ENCODE measurements at places on chromosomes 12 and 14.

- no peak for DNase-seq
Observed at GRCh38 chr12:9340422-9341259, 132.4 kb upstream of the PZP start.

- DNase-seq = no peak
Observed at GRCh38 chr14:93960108-93960475, 16.3 kb downstream of the ASB2 start.

- no peak for DNase-seq
Observed at GRCh38 chr12:112191840-112192321, 66.5 kb downstream of the TRAFD1 start.

- no peak for DNase-seq
Observed at GRCh38 chr12:42921741-42922504, 332.4 kb upstream of the PRICKLE1 start.

GRCh38 chr12:49664591-49665239 is 41.4 kb downstream of the PRPF40B start:
- no peak for DNase-seq

GRCh38 chr14:104864267-104865080 is 594 bp upstream of the CEP170B start:
- no peak for DNase-seq

GRCh38 chr12:18955594-18955993 is 173.9 kb upstream of the PLEKHA5 start:
- no peak for DNase-seq

DNA sequence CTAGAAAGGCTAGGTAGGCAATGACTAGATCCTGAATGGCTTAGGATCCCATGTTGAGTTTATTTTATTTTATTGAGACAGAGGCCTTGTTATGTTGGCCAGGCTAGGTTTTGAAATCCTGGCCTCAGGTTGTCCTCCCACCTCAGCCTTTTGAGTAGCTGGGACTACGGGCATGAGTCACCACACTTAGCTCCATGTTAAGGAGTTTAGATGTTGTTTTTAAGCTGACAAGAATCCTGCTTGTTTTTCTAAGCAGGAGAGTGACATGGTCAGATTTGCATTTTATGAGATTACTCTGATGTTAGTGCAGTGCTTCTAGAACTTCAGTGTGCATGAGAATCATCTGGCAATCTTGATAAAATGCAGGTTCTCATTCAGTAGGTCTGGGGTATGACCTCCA is 14.5 kb downstream of the CCDC198 start:
- DNase-seq = no peak

- no peak for DNase-seq
Observed at GRCh38 chr12:130603396-130603965, 112.6 kb downstream of the RIMBP2 start.

- DNase-seq = no peak
Observed at GRCh38 chr12:22802883-22803630, 178.1 kb downstream of the ETNK1 start.

GRCh38 chr12:54147186-54147585 is 41.6 kb downstream of the SMUG1 start:
- DNase-seq = no peak

GRCh38 chr12:55681142-55682077 is 26.3 kb downstream of the ITGA7 start:
- DNase-seq = no peak

- no peak for DNase-seq
Observed at GRCh38 chr14:67762051-67762450, 54.3 kb downstream of the ZFYVE26 start.

- DNase-seq = no peak
Observed at GRCh38 chr12:92360543-92360942, 214.9 kb upstream of the BTG1 start.

- DNase-seq = no peak
Observed at GRCh38 chr12:127304751-127305725, 961.9 kb upstream of the TMEM132C start.

DNA sequence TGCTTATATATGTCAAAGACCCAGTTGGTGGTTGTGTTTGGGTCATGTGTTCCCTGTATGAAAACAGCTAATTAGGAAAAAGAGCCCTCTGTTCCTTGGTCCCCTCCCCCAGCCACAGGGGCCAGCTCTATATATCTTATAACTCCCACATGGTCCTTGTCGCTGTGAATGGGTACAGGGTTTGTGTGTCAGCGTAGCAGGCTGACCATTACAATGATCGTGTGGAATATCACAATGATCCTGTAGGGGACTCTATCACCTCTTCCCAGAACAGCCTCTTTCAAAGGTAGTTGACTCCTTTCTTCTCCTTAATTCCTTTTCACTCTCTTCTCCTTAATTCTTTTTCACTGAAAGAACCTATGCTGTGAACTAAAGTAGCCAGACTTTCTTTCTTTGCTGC is 51.6 kb upstream of the RIC8B start:
- no peak for DNase-seq

DNA sequence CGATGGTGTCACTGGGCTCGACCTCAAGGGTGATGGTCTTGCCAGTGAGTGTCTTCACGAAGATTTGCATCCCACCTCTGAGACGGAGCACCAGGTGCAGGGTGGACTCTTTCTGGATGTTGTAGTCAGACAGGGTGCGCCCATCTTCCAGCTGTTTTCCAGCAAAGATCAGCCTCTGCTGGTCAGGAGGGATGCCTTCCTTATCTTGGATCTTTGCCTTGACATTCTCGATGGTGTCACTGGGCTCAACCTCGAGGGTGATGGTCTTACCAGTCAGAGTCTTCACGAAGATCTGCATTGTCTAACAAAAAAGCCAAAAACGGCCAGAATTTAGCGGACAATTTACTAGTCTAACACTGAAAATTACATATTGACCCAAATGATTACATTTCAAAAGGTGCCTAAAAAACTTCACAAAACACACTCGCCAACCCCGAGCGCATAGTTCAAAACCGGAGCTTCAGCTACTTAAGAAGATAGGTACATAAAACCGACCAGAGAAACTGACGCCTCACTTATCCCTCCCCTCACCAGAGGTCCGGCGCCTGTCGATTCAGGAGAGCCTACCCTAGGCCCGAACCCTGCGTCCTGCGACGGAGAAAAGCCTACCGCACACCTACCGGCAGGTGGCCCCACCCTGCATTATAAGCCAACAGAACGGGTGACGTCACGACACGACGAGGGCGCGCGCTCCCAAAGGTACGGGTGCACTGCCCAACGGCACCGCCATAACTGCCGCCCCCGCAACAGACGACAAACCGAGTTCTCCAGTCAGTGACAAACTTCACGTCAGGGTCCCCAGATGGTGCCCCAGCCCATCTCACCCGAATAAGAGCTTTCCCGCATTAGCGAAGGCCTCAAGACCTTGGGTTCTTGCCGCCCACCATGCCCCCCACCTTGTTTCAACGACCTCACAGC is 717 bp downstream of the UBC start:
- DNase-seq = no peak

DNA sequence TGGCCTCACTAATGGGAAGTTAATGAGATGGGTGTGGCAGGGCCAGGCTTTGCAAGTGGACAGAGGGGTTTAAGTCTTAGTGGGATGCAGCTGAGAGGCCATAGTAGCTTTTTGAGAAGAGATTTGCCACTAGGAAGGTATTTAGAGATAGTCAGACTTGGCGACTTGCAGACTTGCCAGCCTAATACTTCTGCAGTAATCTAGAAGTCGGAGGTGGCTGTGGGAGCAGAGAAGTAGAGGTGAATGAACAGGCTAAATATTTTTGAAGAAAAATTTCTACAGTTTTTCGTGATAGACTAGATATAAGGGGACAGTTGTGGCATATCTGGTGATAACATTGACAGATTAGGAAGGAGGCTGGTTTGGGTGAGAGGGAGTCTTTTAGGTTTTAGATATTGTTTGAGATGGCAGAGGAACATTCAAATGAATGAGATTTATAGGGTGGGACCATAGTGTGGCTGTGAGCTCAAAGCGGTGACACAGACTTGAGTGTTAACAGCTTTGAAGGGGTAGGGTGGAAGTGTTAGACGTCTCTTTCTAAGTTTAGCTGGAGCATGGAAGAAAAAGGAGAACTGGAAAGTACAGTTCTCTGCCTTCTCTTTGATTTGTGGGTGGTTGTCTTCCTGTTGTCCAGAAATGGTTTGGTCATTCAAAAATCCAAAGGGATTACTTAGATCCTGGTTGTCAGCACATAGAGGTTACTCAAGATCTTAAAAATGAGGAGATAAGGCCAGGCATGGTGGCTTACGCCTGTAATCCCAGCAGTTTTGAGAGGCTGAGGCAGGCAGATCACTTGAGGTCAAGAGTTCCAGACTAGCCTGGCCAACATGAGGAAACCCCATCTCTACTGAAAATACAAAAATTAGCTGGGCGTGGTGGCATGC is 44.9 kb downstream of the MAPKAPK5 start:
- no peak for DNase-seq

DNA sequence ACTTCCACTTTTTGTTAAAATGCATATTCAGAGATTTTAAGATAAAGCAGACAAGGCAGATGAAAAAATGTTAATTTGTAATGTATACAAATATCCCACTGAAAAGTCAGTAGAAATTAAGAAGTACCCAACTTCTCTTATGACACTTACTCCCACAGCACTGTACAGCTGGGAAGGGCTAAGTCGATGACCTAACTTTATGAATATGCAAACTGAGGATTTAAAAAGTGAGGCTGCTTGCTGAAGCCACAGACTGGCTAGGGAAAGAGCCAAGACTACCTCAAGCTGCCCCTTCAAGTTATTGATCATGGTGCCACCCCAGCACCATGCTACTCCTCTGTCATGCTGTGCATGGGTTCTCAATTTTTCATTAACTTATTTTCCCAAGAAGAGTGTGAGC is 17.0 kb downstream of the PPM1H start:
- no peak for DNase-seq

GRCh38 chr12:69601962-69602685 is 8.6 kb downstream of the LRRC10 start:
- DNase-seq = no peak

GRCh38 chr12:1634590-1635191 is 5.7 kb downstream of the WNT5B start:
- DNase-seq = peak; percentile 10

GRCh38 chr12:38469715-38470114 is 153.1 kb downstream of the ALG10B start:
- DNase-seq = no peak

- no peak for DNase-seq
Observed at GRCh38 chr12:41652981-41653380, 464.9 kb downstream of the PDZRN4 start.

- no peak for DNase-seq
Observed at GRCh38 chr14:99189201-99189801, 82.7 kb downstream of the BCL11B start.

DNA sequence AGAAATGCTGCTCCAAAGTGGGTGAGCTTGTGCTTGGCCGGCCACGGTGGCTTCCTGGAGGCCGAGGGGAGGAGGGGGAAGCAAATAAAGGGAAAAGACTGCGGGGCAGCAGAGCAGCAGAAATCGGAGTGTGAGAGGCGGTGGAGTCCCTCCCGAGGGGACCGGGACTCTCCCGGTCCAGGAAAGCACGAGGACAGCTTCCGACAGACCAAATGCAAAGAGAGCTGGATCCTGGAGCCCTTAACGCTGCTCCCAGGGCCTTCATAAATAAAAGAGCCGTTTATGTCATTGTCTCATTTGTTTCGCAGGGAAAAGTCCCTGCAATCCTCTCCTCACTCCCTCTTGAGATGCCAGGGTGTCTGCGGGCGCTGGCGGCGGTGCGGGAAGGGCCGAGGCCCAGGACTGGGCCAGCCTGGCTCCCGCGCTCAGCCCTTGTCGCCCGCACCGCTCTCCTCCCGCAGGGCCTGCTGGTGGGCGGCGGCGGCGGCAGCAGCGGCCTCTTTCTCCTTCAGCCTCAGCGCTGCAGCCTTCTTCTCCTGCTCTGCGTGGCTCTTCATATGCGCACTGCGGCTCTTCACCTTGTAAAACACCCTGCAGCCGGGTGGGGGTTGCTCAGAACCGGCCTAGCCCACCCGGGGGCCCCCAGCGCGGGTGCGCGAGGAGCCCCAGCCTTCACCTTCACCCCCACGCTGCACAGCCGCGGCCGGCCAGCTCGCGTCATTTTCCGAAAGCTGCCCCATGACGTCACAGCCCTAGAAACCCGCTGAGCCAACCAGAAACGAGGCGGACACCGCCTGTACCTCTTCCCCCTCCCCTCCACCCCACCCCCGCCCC is 4.5 kb upstream of the PNMA1 start:
- no peak for DNase-seq

- no peak for DNase-seq
Observed at GRCh38 chr14:100585448-100586152, 1.6 kb downstream of the BEGAIN start.

DNA sequence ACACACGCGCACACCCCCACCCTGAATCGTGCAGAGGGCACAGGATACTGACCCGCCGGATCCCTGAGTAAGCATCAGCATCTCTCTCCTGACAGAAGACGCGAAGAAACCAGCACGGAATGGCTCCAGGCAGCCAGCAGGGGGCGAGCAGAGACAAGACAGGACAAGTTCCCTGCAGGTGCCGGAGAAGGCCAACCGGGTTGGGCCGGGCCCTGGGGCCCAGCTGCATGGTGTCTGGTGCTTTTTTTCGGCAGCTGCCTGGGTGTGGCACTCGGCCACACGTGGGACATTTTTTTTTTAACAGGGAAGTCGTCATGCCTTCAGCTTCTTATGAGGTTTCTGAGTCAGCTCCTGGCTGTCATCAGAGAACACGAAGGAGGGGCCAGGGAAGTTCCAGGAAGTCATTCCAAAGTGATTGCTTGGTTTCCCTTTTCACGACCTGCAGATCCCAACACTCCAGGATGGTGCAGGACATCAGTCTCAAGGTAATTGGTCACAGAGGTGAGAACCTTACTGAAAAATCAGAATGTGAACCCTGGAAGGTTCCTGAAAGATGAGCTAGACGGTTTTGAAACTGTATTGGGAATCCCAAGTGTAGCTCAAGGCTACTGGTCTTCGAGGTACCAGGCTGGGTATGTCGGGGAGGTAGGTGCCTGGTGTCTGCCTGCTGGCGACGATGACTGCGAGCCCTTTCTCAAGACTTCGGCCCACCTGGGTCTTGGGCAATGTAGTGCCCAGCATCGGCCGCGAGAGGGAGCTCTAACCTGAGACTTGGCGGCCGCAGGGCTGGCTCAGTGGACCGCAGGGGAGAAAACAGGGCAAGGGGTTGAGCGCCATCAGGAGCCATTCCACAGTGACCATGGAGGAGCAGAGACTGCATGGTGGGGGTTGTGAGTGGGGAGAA is 190.8 kb upstream of the PRMT8 start:
- peak; percentile 66 for DNase-seq

GRCh38 chr14:21200752-21201461 is 45.0 kb upstream of the OR5AU1 start:
- no peak for DNase-seq

DNA sequence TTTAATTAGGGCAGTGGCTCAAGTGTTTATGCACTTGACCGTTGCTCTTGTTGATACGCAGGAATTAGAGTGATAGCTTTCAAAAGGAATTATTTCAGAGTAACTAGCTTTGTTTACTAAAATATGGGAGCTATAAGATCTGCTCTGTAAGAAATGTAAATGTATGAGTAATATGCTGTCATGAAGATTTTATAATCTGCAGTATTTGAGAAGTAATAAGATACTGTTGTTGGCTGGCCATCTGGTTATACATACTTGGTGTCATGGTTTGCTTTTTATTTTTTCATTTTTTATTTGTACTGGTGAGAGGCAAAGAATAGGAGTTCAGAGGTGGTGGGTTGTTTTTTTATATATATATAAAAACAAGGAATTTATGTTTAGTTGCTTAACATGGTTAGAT is 58.5 kb downstream of the PLXNC1 start:
- DNase-seq = no peak

- DNase-seq = no peak
Observed at GRCh38 chr12:60059180-60059579, 463.4 kb downstream of the SLC16A7 start.
